ENCODE measurements at places on chromosomes 5 and 9.
A peak's percentile ranks its signal among the peaks of the same experiment; 100 is the strongest.

DNA sequence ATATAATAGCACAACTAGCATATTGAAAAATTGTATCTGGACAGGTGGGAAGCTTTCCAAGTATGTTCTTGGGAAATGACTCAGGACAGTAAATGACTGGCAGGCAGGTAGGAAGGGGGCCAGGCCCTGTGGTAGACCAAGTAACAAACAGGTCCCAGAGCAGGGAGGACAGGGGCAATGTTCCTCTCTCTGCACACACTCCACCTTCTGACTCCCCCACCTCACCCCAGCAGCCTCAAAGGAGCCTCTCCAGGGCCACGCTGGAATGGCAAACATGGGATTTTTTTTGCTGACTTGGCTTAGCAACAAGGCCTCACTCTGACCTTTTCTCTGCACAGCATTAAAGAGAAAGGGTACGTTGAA lies 31.1 kb upstream of the IQGAP2 start:
- DNase-seq = no peak

GRCh38 chr9:130215341-130216119 lies 43.3 kb downstream of the NCS1 start:
- no peak for DNase-seq

DNA sequence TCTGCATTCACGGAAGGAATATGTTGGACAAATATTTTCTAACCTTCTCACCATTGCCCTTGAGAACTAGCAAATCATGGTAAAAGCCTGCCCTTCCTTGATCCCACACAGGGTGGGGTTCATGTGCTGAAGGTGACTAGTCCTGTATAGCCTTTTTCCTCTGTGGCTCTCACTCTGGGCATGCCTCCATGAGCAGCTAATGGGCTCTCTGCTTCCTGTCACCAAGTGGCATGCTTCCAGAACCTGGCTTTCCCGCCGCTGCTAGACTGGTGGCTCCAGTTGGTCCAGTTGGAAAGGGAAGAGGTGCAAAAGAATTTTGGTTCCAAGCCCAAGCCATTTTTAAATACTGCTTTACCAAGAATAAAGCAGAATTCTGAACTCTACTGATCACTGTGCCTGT lies 35.5 kb downstream of the FBXO10 start:
- no peak for DNase-seq

GRCh38 chr9:113427629-113428028 lies 17.1 kb downstream of the C9orf43 start:
- no peak for DNase-seq

GRCh38 chr5:30959238-30959637 lies 234.2 kb upstream of the CDH6 start:
- DNase-seq = no peak

DNA sequence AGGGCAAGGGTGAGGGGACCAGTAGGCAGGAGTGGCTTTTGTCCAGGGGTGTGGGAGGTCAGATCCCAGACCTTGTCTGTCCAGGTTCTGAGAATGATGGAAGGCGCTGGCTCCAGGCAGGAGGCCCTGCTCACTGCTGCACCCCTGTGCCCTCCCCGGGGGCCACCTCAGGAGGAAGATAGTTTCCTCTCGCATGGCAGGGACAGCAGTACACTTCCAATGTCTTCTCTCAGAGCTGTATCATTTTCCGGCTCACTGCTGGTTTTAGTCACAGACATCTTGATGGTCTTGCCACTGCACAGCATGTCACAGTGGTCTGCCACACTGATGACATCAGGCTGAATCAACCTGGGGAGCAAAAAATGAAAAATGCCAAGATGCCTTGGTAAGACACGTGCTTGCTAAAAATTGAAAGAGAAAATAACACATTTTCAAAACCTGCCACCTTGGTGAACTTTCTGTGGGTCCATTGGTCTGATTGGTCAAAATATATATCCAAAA lies 3.3 kb upstream of the SLC6A3 start:
- no peak for DNase-seq

- no peak for DNase-seq
These were observed 64.9 kb upstream of the ECM2 start for GRCh38 chr9:92600462-92601261.

- no peak for DNase-seq
These were observed 2.0 kb downstream of the AK3 start for GRCh38 chr9:4738866-4739586.

GRCh38 chr9:8653855-8654254 lies 854.3 kb upstream of the DMAC1 start:
- DNase-seq = no peak

DNA sequence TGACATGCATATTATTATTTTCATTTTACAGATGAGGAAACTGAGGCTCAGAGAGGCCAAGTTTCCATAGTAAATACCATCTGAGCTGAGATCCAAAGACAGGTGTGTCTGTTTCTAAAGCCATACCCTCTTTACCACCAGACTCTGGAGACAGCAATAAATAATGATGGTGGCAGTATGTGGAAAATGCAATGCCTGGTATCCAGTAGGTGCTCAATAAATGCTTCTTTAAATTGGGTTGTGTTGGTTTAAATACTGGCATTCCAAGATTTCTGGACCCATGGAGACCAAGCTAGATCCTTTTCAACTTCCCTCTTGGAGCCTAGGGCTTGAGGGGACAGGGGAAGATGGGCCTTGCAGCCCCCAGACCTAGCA lies 221.3 kb upstream of the MSX2 start:
- no peak for DNase-seq

DNA sequence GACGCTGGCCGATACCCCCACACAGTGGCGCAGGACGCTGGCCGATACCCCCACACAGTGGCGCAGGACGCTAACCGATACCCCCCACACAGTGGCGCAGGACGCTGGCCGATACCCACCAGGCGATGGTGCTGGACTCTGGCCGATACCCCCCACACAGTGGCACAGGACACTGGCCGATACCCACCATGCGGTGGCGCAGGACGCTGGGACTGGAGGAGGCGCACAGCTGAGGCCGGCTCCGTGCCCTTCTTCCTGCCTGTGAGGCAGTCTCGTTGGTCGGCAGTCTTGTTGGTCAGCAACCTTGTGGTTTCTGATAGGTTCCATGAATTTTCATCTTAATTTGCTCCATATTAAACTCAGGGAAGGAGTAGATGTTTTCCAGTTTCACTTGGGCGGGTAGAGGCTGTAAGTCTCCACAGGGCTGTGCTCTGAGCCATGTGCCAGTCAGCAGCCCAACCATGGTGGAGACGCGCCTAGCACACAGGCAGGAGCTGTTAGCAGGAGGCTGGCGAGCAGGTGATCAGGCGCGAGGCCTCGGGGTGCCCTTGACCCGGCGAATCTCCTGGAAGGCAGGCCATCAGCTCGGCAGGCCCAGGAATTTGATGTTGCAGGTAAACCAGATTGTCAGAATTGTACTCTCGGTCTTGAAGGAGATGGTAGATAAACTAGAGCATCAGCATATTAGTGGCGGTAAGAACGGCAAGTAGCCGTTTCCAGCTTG lies 75.6 kb downstream of the EHMT1 start:
- DNase-seq = no peak

DNA sequence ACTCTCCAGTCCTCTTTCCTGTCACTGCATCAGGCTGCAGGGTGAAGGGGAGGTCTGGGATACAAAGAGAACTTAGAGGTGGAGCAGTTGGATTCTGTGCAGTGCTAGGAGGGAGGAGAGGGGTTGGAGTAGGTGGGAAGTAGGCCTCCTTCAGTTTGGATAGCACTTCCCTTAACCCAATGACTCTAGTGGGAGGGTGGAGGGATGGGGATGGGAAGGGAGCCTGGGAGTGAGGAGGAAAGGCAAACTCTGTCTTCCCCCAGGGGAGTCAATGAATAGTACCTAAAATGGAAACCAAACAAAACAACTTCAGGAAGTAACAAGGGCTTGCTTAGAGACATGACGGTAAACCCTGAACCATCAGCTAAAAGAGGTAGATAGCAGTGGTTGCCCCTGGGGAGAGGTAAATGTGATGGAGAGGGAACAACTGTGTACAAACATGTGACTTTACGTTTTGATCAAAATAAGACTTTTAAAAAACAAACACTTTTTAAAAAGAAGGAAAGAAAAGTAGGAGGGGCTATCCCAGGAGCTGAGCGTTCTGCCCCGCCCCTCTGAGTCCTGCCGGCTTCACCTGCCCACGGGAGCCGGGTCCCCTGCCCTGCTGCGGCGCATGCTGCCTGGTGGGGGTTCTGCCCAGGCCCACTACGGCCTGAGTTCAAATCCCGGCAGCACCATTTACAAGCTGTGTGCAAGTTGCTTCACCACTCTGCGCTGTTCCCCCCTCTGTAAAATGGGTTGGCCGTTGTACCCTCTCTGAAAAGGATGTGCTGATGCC lies 30.9 kb downstream of the GSN start:
- DNase-seq = no peak

GRCh38 chr5:21219251-21219650 lies 1231.3 kb upstream of the CDH18 start:
- no peak for DNase-seq

DNA sequence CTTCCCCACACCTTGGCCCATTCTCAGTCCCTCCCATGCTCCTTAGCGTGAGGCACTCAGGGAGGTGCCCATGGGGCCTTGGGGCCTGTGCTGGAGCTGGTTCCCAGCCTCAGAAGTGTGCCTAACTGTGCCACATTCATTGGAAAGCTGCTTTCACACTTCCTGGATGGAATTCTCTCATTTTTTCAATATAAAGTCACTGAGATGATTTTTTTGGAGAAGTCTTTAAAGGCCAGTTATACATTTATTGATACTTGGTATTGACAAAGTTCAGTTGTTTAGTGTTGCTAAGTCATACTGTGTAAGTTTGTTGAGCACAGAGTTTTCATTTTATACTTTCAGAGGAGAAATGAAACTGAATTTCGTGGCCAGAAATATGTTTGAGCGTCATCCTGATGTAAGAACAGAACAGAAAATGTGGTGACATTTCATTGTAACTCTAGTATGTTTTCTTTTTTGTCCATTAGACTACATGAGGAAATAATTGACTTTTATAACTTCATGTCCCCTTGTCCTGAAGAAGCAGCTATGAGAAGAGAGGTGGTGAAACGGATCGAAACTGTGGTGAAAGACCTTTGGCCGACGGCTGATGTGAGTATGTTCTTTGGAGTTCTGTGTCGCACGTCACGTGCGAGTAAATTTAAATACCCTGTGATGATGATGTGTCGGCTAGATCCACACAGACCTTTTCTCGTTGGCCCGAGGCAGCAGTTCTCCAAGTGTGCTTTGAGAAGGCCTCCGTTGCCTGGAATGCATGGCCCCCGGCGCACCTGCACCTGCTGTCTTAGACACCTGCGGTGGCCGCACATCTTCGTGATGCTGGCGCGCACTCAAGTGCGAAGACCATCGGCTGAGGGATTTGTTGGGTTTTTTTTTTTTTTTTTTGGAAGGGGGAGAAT lies 24.1 kb downstream of the TENT4A start:
- no peak for DNase-seq

GRCh38 chr9:128891321-128892220 lies 9.6 kb downstream of the LRRC8A start:
- DNase-seq = no peak

DNA sequence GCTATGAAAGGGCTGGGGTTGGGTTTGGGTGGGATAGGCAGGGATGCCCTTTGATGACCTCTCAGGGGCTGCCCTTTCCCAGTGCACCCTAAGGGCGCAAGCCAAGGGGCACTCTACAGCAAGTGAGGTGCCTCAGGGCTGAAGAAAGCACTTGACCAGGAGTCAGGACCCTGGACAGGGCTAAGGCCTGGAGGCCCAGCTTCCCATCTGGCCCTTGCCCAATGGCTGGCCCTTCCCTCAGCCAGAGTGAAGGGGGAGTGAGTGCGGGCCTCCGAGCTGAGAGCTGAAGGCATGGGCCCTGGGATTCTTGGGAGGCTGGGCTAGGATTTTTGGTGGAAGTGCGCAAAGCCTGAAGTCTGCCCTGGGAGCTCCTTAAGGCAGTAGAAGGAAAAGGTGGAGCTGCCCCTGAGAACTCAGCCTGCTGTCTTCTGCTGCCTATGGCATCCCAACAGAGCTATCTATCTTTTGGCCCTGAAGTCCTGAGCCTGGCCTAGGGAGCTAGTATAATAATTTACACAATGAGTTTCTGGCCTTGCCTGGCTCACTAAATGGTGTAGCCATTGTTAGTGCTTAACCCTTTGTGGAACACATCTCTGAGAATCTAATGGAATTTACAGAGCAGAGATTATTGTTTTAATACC lies 16.4 kb downstream of the JADE2 start:
- DNase-seq = no peak

DNA sequence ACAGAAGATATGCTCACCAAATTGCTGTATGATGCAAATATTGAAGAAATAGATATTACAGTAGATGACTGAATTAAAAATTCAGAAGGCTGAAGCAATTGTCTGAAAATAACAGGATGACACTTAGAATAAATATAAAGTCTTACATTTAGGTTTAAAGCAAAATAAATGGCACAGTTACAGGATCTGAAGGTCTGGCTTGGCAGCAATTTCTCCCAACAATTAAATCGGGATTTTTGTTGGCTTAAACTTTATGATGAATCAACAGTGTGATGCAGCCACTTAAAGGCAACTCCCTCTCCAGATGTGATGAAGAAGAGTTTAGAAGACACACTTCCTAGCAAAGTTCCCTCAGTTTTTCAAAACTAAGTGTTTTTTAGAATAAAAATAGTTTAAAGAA lies 80.5 kb downstream of the NREP start:
- no peak for DNase-seq

- no peak for DNase-seq
These were observed 340.2 kb downstream of the NDUFS4 start for GRCh38 chr5:53900677-53901076.

DNA sequence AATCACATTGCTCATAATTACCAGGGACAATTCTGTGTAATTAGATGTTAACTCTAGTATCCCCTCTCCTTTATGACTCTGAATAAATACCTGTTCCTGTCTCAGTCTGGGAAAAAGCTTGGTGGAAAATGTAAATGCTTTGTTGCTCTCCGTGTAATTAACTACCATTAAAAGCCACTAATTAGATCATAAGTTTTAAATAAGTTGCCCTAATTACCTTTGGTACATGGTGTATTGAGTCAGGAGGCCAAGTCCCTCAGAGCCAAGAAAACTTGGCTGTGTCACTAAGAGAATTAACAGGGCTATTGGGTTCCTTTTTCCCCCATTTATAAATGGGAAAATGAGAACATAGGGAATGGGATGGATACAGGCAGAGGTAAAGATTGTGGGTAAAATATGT lies 617.6 kb downstream of the TLR4 start:
- no peak for DNase-seq

- DNase-seq = peak; percentile 70
These were observed 66.5 kb upstream of the HSPA9 start for GRCh38 chr5:138641547-138642298.

- DNase-seq = no peak
These were observed 7.2 kb downstream of the C1QTNF2 start for GRCh38 chr5:160363211-160363610.

DNA sequence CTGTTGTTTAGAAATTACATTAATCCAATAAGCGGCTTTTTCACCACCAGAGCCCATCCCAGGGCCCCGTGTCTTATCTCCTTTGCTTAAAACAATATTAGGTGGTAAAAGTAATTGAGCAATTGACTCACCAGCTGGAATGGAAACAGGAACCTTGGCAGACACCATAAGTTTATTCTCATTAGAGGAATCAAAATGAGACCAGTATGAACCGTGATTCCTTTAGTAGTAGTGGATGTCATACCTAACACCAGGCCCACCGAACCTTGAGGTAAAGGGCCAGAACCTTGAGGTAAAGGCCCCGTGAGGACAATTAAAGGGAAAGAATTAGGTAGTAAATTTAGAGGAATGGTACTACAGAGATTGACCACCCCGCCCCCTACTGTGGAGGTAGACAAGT lies 16.5 kb downstream of the HSDL2 start:
- no peak for DNase-seq

GRCh38 chr9:127004946-127005769 lies 90.6 kb downstream of the RALGPS1 start:
- peak; percentile 53 for DNase-seq

Data from activated T-cell treated with anti-CD3 and anti-CD28 coated beads, Interleukin-2, amount 50 U/mL, for 1 hour (primary cell).